T-helper 1 cell (primary cell): ENCODE measurements at places on chromosomes 3 and 15.

DNA sequence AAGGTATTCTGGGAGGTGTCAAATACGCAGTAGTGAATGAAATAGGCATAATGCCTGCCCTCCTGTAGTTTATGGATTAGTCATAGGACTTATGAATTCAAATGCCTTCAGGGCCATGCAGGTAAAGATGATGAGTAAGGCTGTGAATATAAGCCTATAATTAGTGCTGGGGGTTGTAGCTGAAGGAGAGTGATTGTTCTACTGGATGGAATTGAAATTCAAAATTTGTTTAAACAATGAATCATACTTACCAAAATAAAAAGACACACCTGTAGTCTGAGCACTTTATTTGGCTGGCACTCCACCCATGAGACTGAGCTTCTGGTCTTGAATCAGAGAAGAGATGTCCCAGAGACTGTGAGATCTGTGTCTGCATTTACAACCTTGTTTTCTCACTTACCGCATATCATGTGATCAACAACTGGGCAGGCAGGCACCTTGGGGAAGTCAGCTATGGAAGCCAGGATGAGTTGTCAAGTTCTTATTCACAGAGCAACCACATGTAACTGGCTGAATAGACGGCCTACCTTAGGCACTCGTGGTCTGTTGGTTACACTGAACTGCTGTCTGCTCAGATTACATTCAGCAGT, 291.8 kb downstream of the NAALADL2 start:
- DNase-seq = no peak

GRCh38 chr15:59866642-59867041, 137.5 kb upstream of the FOXB1 start:
- no peak for DNase-seq

DNA sequence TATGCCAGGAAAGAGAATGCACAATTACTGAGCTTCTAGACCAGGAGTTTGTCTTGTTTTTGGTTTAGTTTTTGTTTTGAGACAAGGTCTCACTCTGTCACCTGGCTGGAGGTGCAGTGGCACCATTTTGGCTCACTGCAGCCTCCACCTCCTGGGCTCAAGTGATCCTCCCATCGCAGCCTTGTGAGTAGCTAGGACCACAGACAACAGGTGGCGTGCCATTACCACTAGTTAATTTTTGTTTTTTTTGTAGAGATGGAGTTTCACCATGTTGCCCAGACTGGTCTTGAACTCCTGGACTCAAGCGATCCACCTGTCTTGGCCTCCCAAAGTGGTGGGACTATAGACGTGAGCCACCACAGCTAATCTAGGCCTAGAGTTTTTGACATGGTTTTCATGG, 104.4 kb upstream of the CCDC54 start:
- DNase-seq = no peak

- no peak for DNase-seq
Measured at GRCh38 chr3:66504850-66505641, 4.2 kb upstream of the LRIG1 start.

- no peak for DNase-seq
Measured at GRCh38 chr15:36784098-36784670, 204.8 kb downstream of the CDIN1 start.

DNA sequence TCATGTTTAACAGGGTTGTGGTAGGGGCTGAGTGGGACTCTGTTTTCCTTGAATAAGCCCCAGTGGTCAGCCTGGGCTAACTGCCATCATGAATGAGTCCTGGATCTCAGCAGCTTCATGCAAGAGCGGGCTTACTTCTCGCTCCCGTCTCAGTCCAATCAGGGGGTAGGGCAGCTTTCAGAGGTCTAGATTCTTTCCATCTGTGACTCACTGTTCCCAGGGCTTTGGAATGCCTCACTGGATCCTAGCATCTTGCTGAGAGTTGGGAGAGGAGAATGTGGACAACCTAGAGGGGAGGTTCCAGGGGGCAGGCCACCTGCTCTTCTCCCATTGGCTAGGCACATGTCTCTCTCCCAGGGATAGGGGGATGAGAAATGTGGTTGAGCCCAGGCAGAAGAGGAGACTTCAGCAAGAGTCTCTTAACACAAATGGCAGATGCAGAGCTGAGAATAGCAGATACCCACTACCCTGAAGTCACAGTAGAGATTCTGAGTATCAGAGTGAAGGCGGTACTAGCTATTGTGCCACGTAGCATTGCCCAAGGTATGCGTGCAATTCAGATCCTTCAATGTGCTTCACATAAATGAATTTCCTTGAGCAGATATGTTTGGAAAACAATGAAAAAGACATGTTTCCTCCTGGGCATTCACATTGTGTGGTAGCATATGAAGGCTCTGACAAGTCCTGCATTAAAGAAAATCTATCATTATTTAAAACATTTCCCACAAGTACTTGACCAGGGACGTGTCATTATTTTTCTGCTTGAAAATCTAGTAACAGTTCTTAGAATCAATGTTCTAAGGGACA, 257.7 kb upstream of the PROK2 start:
- DNase-seq = no peak

DNA sequence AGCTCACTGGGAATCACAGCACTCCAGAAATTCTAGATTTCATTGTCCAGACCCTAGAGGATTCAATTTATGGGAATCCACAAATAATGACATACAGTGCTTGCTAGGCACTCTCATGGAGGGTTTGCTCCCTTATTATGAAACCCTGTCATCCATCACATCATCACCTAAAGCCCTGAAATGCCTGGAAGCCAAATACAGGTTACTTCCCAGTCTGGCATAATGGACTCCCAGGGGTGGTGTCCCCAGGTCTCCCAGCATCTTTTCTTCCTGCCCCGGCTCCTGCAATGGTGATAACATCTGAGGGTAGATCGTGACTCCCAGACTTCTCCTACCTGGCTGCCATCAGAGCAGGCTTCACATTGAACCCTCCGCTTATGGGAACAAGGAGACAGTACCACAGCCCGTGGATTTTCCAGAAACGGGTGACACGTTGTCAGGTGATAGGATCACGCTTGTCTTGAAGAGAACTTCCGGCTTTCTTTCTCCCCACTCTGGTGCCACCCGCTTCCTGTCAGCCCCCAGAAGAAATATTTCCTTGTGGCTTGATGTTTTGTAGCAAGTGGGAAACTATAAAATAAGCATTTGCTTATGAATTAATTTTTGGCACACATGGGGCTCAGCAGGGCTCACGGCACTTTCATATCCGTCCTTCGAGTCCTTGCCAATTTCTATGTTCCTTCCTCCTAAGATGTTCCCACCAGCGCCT, 238.7 kb upstream of the BHLHE40 start:
- DNase-seq = no peak
